D721Med (cell line): ENCODE measurements at places on chromosomes 3 and 15.

- no peak for DNase-seq
Measured at GRCh38 chr15:39885099-39885777, 34.8 kb downstream of the GPR176 start.

GRCh38 chr3:57120451-57121174 is 44.5 kb downstream of the IL17RD start:
- DNase-seq = no peak

- DNase-seq = no peak
Measured at GRCh38 chr15:59594991-59595390, 16.6 kb upstream of the GCNT3 start.

- DNase-seq = no peak
Measured at GRCh38 chr3:58234516-58234931, 3.1 kb upstream of the ABHD6 start.
